Activated CD4-positive, alpha-beta T cell treated with anti-CD3 and anti-CD28 coated beads, Interleukin-2, amount 10 ng/mL, durations not matched to agents 7 days and 5 days (primary cell): ENCODE measurements at places on chromosomes 6 and 20.

GRCh38 chr20:57135875-57136274 lies 130.6 kb downstream of the BMP7 start:
- no peaks in the 10 kb centered on the region for H3K36me3 ChIP-seq
- no peaks in the 10 kb centered on the region for H3K27me3 ChIP-seq
- DNase-seq: no peak
- no peak overlapping the region for H3K27ac ChIP-seq
- no peaks in the 10 kb centered on the region for H3K4me1 ChIP-seq

DNA sequence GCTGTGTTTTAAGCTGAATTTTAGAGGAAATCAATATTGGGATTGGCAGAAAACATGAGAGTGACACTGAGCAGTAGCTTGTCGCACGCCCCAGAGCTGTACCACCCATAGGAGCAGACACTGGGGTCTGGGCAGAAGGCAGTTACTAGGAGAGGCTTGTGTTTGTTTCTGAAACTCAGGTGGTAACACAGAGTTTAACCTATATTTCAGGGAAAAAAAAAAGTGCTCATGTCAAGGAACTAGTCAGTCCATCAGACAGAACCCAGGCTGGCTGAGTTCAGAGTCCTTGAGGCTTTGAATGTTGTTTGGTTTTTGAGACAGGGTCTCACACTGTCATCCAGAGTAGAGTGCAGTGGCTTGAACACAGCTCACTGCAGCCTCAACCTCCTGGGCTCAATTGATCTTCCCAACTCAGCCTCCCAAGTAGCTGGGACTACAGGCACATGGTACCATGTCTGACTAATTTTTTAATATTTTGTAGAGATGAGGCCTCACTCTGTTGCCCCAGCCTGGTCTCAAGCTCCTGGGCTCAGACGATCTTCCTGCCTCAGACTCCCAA lies 6.6 kb downstream of the SLC22A1 start:
- H3K27me3 ChIP-seq: no peaks in the 10 kb centered on the region
- DNase-seq: no peak
- no peak overlapping the region for H3K27ac ChIP-seq
- no peaks in the 10 kb centered on the region for H3K4me1 ChIP-seq

GRCh38 chr6:90885611-90886056 lies 298.8 kb upstream of the MAP3K7 start:
- H3K27ac ChIP-seq: no peak overlapping the region
- H3K36me3 ChIP-seq: no peaks in the 10 kb centered on the region

DNA sequence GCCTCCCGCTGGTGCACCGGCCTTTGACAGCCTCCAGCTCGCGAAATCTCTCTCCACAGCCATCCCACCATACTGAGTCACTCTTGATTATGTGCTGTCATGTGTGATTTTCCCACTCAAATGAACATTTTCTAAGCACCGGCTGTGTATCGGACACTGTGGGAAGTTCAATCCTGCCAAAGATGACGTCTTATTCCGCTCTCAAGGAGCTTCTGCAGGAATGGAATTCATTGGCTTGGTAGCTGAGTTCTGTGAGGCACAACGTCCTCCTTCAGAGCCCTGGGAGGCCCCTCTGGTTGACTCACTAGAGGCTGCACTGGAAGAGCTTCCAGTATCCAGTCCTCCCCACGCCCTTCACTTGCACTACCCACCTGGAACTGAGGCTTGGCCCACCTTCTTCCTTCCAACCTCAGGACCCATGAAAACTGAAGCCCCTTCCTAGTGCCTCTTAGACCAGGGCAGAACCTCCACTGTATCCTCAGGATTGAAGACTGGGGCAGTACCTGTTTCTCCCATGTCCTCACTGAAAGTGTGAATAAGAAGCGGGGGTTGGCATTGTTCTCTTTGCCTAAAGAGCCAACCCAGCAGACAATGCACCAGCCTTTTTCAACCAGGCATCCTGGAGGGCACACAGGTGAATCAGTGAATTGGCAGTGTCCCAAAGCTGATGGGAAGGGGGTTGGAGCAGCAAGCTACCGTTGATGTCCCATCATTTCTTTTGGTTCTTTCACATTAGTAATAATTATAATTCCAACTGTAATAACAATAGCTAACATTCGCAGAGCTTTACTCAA lies 1.7 kb downstream of the UNC5CL start:
- no peak for DNase-seq
- peaks cover 12% of the 10 kb centered on the region for H3K4me1 ChIP-seq
- peaks cover 3% of the 10 kb centered on the region for H3K27me3 ChIP-seq
- H3K36me3 ChIP-seq: no peaks in the 10 kb centered on the region

GRCh38 chr6:35036059-35036827 lies 104.9 kb downstream of the TCP11 start:
- H3K27me3 ChIP-seq: no peaks in the 10 kb centered on the region
- no peak for DNase-seq
- H3K4me1 ChIP-seq: peaks cover 3% of the 10 kb centered on the region
- H3K27ac ChIP-seq: no peak overlapping the region

DNA sequence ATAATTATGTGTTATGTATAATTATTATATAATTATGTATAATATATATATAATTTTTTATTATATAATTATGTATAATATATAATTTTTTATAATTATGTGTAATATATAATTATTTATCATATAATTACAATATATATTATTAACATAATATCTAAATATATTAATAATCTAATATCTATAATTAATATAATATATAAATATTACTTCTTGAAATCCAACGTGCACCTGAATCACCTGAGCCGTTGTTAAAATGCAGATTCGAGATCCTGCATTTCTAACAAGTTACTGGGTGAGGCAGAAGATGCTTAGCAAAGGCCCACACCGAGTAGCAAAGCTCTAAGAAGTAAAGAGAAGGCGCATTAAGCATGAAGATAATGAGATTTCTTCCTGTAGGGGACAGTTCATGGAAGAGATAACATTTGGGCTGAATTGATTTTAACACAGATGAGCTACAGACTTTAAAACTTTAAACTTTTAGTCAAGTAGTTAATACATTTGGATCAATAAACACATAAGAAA lies 406.4 kb upstream of the PLCB4 start:
- H3K27me3 ChIP-seq: no peaks in the 10 kb centered on the region
- no peak overlapping the region for H3K27ac ChIP-seq
- H3K4me1 ChIP-seq: no peaks in the 10 kb centered on the region
- DNase-seq: no peak
- no peaks in the 10 kb centered on the region for H3K36me3 ChIP-seq
